Stimulated activated CD8-positive, alpha-beta memory T cell treated with anti-CD3 and anti-CD28 coated beads, Interleukin-4, amount 100 ng/mL, for 1 hour (primary cell): ENCODE measurements at places on chromosomes 12 and 14.

DNA sequence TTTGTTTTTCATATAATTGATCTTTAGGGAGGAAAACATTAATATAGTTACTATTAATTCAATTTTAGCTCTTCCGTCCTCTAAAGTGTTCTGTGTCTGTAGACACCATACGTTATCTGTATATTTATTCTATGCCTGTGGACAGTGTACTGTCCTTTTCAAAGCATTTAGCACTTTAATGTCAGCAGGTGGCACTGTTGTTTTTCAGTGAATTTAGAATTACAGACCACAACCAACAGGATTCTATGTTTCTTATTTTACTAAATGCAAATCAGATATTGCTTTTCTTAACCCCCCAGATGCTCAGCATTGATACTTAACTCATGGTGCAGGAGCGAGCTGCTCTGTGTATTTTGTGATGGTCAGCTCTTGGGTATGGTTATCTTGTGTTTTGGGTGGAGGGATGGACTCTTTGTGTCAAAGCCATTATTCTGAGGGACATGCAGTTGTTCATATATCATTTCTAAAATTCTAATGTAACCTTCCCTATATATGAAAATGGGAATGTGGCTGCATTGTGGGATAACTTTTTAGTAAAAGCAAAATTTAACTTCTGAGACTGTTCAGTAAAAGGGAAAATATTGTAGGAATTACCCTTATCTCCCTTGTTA lies 65.2 kb downstream of the PAPOLA start:
- DNase-seq: no peak

DNA sequence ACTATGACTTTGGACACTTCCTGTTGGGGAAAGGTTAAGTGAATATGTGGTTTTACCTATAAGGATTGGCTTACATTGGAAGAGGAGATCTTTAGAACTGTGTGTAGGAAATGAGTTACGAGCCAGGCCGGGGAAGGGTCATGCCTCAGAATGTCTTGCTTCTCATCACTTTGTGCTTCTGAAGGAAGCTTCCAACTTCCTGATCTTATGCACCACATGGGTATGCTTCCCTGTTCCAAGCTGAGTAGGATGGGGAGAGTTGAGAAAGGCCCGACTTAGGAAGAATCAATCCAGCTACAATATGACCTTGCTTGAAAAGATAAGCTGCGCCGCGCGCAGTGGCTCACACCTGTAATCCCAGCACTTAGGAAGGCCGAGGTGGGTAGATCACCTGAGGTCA lies 59.9 kb downstream of the STXBP6 start:
- no peak for DNase-seq

DNA sequence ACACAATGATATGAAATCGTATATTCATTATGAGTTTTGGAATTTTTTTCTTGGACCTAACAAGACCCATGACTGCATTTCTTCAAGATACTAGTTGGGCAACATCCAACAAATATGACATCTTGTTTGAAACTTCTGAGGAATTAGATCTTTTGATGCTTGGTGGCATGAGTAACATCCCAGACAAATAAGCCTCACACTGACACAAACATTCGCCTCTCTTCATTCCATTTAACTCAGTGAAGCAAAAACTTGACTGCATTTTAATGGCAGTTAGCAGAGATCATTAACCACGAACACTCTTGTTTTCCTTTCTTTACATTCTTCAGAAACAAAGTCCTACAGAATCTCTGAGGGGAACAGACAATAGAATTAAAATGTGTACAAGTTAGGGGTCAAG lies 758.3 kb downstream of the C12orf50 start:
- DNase-seq: no peak

- no peak for DNase-seq
Observed at GRCh38 chr12:27277846-27278260, 33.8 kb downstream of the STK38L start.

DNA sequence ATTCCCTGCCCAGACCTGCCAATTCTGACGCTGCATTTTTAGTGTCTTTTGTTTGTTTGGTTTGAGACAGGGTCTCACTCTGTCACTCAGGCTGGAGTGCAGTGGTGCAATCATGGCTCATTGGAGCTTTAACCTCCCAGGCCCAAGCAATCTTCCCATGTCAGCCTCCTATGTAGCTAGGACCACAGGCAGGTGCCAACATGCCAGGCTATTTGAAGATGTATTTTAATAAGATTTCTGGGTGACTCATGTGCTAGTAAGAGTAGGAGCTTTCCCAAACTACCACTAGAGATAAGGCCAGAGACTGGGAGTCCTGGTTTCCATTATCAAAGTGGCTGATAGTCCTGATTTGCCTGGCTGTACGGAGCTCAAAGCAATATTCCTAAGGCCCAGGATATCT lies 693.3 kb downstream of the MED13L start:
- DNase-seq: no peak

- DNase-seq: no peak
Observed at GRCh38 chr12:117060246-117060928, 38.8 kb downstream of the TESC start.
